ENCODE measurements at places on chromosomes 16 and 17.

DNA sequence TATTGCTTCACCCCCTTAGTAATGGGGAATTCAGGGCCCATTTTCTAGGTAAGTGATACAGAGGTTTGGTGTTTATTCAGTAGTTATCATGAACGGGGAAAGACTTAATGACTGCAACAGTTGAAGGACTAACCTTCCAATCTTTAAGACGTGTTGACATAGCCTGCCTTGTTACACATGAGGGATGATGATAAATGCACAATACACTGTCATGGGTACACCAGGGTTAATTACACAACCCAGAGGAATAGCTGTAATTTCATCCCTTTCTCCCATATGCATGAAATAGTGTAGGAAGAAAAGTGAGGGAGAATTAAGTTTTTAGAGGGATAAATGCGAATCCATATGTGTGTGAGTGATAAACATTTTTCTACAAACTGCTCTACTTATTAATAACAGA, 10.7 kb downstream of the MYH4 start:
- no peak for DNase-seq

DNA sequence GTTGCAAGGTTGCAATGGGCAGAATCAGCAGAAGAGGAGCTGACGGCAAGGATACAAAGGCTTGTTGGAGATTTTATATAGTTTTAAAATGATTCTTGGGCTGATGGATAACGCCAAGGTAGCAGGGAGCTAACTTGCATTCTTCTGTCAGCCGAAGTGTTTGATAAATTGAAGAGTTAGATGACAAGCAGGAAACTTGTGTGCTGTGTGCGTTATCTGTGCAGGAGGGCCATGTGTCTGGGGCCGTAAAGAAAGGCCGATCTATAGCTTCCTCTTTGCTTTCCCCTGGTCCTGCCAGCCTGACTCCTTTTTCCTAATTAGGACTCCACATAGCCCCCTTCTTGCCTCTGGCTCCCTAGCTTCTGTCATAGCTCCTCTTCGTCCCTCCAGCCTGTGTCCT, 6.7 kb upstream of the WWOX start:
- no peak for DNase-seq

- DNase-seq: no peak
Observed at GRCh38 chr17:46035112-46035818, 36.2 kb downstream of the STH start.

DNA sequence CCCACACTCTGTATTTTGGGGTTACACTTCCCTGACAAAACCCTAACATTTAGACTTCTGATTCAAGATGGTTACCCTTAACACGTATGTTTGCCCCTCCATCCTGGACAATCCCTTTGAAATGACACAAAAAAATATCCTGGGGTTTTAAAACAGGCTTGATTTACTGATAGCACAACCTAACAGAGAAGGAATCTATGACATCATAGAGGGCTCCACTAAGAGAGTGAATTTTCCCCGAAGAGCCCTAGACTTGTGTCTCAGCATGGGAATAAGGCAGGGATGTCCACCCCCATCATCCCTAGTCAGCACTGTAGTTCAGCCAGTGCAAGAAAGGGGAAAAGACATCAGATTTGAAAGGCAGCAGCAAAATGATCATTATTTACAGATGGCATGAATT, 15.8 kb upstream of the SRCIN1 start:
- DNase-seq: no peak

GRCh38 chr17:834136-834535, 52.0 kb downstream of the MRM3 start:
- DNase-seq: no peak

GRCh38 chr17:50866950-50867362, 802 bp upstream of the TOB1 start:
- peak; percentile 41 for DNase-seq

GRCh38 chr17:34567691-34568465, 11.5 kb upstream of the TMEM132E start:
- DNase-seq: no peak
